ENCODE measurements at places on chromosomes 1 and 21.

- no peak for DNase-seq
Observed at GRCh38 chr1:77164434-77164944, 54.7 kb downstream of the PIGK start.

DNA sequence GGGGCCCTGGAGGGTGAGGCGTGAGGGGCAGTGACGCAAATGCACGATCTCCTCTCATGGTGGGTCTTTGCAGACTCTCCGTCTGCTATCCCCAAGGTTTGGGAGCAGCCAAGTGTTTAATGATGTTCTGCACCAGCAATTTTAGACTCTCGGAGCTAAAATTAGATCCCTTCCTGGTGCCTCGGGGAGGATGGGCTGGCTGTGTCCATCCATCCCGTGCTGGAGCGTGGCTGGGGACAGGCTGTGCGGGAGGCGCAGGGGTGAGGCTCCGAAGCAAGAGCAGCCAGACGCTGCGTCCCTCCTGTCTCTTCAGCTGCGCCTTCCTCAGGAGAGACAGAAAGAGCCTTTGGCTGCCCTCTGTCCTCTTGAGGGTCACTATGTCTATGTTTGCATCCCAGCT is 387.6 kb downstream of the CAMTA1 start:
- peak; percentile 2 for DNase-seq

DNA sequence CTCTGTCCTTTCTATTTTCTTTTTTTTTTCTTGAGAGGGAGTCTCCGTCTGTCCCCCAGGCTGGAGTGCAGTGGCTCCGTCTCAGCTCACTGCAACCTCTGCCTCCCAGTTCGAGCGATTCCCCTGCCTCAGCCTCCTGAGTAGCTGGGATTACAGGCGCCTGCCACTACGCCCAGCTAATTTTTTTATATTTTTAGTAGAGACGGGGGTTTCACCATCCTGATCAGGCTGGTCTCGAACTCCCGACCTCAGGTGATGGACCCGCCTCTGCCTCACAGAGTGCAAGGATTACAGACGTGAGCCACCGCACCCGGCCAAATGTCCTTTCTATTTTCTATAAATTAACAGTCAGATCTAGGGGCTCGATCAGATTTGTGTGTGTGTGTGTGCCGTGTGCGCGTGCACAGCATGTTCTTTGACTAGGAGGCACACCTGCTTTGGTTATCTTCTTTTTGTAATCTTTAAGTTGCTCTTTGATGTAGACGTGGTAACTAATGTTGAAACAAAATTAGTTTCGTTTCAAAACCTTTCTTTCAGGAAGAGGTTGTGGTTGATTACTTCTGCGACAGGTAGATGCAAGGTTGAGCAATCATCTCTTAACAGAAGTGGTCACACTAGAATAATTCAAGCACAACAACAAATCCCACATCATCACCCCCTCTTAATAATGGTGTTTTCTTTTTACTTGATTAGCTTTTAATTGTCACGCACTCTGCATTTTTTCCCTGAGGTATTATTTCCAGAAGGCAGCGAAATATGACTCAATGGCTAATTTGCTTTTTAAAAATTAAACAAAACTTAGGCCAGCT is 779 bp upstream of the DEGS1 start:
- DNase-seq: peak; percentile 80

DNA sequence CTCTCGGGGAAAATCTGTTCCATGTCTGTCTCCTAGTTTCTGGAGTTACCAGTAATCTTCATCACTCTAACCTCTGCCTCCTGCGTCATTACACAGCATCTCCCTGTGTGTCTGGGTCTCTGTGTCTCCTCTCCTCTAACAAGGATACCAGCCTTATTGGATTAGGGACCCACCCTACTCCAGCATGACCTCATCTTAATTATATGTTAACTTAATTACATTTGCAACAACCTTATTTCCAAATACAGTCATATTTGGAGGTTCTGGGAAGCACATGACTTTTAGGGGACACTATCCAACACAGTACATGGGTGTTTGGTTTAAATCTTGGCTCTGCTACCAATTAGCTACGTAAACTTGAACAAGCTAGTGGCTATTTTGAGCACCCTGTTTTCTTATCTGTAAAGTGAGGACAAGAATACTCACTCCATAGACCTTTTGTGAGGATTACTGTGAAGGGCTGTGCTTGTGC is 83.9 kb upstream of the SGIP1 start:
- DNase-seq: no peak

DNA sequence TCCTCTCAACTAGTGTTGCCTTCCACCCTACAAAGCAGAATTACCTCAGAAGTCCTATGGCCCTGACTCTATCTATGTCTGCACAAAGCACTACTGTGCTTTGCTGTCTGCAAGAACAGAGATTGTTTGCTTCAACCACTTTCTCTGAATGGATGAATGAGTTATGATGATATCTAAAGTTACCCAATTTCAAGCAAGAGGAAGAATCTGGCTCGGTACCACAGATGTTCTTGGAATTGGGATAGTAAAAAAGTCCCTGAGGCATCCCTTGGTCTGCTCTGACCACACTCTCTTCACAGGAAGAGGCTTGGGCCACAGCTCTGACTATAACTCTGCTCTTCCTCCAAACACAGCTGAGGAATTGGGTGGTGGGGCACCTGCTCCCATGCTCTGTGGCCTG is 31.2 kb downstream of the MTARC1 start:
- DNase-seq: no peak

- DNase-seq: peak; percentile 42
Observed at GRCh38 chr1:33348676-33349080, 27.8 kb upstream of the A3GALT2 start.

DNA sequence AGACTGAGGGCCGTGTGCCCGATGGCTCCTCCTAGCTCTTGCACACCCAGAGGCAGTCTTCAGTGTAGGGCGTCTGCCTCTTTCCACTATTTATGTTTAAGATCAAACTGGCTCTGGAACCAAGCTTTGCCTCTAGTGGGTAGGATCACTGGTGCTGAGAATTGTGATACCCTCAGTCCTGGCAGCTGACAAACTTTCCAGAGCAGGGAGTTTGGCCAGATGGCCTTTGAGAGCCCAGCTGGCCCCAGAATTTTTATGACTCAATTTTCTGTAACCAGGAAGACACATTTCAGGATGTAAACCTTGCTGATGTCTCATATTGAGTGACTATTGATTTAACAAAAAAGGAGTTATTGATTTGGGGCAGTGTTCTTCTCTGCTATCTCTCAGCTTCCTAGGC is 6.7 kb downstream of the COQ8A start:
- no peak for DNase-seq

- DNase-seq: no peak
Observed at GRCh38 chr1:208254862-208255261, 10.7 kb upstream of the PLXNA2 start.

GRCh38 chr1:221078260-221078965 is 199.2 kb downstream of the HLX start:
- no peak for DNase-seq

GRCh38 chr21:27536319-27536718 is 569.4 kb upstream of the ADAMTS5 start:
- no peak for DNase-seq

DNA sequence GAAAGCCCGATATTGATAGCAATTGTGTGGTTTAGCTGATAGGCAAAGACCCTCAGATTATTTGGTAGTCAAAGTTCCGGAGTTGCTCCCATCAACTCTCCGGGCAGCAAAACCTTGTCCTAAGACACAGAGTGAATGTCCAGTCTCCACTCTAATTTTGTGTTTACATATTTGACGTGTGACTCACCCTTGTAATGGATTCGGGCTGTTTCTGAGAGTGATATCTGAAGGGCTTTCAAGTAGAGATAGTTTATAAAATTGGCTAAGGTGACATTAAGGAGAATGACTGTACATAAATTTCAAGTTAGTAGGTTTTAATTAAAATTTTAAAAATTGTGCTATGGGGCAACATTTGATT is 154.2 kb downstream of the CNIH3 start:
- DNase-seq: peak; percentile 0

GRCh38 chr1:1334835-1335234 is 3.8 kb downstream of the TAS1R3 start:
- no peak for DNase-seq

- no peak for DNase-seq
Observed at GRCh38 chr1:215109171-215109570, 26.6 kb downstream of the KCNK2 start.

GRCh38 chr1:202227997-202228401 is 34.4 kb downstream of the LGR6 start:
- DNase-seq: no peak

DNA sequence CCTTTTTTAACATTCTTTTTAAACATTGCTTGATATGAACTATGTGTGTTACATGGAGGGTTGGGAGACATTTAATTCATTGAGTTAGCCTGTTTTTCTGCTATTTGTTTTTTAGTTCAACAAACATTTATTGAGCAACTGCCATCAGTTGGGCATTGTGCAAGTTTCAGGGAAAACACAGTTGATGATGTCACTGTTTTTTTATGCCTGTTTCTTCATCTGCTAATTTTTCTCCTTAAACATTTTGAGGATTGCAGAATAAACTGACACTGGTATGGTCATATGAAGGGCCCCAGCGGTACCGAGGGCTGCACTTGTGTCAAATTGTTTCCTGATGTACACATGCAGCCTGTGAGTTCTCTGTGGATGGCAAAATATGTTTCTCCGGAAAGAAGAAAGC is 253.0 kb downstream of the FGGY start:
- DNase-seq: no peak

DNA sequence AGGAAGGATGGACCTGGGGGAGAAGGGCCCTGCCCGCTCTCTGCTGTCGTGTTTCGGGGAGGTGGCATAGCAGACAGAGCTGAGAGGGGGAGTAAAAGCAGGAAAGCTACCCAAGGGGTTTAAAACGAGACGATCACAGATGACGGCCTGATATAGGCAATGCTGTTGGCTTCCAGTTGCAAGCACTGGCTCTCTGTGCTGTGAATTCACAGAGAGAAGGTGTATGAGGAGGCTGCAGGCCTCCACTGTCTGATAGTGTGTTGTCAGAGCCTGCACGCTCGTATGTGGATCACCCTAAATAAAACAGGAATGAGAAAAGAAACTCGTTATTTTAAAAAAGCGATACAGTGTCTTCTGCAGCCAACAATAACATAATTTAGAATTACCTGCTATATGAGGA is 57.4 kb downstream of the LGR6 start:
- DNase-seq: no peak

DNA sequence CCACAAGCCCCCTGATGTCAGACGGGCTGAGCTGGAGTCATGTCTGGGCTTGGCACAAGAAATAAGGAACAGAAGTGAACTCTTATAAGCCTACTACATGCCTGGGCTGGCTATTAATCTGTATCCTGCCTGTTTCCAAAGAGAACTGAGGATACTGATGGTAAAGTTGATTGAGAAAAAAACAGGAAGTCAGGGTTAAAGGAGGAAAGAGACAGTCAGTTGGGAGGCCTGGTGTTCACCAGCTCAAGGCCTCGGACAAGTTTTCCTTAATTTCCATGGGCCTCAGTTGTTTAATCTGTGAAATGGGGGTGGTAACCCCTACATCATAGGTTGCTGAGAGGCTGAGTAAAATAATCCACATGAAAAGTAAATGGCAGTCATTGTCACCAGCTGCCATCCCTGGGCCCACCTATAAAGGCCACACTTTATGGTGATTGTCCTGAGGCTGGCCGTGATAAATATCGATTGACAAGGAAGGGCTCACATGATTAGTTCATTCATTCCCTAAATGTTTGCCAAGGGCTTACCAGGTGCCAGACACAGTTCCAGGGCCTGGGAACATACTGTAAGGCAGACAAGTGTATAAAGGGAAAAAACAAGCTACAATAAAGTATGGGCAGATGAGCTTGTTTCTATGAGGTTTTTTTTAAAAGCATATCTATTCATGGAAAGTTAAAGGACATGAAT is 2.8 kb downstream of the ALDH4A1 start:
- no peak for DNase-seq

GRCh38 chr1:233166896-233167295 is 128.6 kb downstream of the PCNX2 start:
- no peak for DNase-seq

GRCh38 chr1:89125913-89126580 is at the start of gene GBP2:
GBP2 (minus strand) TSS chr1:89126114; CDS start chr1:89121966, 4,148 bp downstream.
- DNase-seq: peak; percentile 76

GRCh38 chr1:82108843-82109242 is 308.1 kb downstream of the ADGRL2 start:
- DNase-seq: no peak

- DNase-seq: peak; percentile 21
Observed at GRCh38 chr1:237672748-237673147, 218.0 kb downstream of the ZP4 start.

DNA sequence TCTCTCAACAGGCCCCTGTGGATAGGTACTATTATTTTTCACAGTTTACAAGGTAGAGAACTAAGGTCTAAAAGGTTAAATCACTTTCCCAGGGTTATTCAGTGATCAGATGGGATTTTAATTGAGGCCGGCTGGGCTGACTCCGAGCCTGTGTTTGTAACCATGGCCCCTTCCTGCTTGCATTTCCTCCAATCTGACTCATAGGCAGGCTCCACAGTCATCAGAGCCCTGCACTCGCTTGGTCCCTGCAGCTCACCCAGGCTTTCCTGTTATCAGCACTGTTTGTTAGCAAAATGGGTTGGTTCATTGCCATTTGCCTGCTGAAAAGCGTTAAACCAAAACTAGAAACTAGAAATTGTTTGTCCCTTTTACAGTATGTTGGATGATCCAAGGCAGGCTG is 41.4 kb upstream of the LMX1A start:
- no peak for DNase-seq

DNA sequence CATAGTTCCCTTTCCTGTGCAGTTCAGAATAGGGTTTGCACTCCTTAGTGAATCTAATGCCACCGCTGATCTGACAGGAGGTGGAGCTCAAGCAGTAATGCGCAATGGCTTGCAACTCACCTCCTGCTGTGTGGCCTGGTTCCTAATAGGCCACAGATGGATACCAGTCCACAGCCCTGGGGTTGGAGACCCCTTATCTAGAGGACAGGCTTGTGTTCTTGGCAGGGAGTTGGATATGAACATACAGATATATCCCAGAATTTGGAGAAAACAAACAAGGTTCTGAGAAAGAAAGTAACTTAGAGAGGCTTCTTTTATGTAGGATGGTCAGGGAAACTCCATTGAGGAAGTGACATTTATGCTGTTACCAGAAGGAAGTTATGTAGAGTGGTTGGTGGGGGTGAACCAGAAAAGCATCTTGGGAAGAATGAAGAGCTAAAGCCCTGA is 5.1 kb upstream of the PTPRC start:
- DNase-seq: no peak

- no peak for DNase-seq
Observed at GRCh38 chr1:6347641-6348487, 45.7 kb downstream of the ACOT7 start.

All from kidney glomerular epithelial cell (primary cell).